RPMI7951 (cell line): ENCODE measurements at places on chromosomes 5 and 9. TPM values are rescaled to one million over a fixed set of nuclear protein-coding genes. Genes with fewer than 3 reads are reported as not detected.
A peak's percentile ranks its signal among the peaks of the same experiment; 100 is the strongest.

GRCh38 chr5:126376443-126376842 is 46.8 kb upstream of the GRAMD2B start:
- DNase-seq: no peak

DNA sequence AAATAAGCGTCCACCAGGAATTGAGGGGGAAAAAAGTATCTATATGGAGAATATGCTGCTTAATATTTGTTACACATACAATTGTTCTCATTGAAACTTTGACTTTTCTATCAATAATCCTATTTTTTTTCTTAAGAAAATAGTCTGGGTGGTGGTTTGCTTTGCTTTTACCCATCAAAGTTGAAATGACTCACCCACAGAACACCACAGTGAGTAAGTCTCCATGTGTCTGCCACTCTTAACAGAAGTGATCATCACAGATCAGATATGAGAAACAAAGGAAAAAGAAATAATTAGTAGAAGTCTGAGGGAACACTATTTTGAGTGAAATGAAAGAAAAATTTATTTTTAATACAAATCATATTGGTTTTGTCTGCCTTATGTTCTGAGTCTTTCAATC is 742.8 kb downstream of the CDH9 start:
- DNase-seq: no peak

GRCh38 chr9:133737774-133738639 is at the start of gene SARDH:
Gene SARDH (minus strand): TSS chr9:133738352. CDS start chr9:133734173, 4,179 bp downstream.
- peak; percentile 65 for DNase-seq

- DNase-seq: peak; percentile 96
These were observed 125.4 kb upstream of the ADAMTS16 start for GRCh38 chr5:5014586-5015235.

GRCh38 chr9:20382460-20383071 is 239.7 kb downstream of the MLLT3 start:
- peak; percentile 15 for DNase-seq

GRCh38 chr5:66856041-66856805 is 260.0 kb downstream of the MAST4 start:
- DNase-seq: no peak

DNA sequence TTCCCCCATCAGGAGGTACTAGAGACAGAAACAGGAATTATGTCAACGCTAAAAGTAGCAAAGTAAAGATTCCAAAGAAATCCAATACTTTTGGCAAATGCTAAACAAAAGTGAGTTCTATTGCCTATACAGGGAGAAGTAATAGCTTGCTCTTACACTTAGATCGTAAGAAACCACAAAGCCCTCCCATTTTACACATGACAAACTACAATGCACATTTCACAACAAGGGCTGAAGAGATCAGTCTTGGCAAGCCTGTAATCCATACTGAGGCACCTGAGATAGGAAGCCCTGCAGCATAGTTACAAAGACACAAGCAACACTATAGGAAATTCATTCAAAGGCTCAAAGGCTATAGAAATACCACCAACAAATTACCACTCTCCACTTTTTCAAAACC is 7.7 kb downstream of the HNRNPK start:
- DNase-seq: no peak

GRCh38 chr5:141814064-141814964 is 63.9 kb downstream of the PCDH1 start:
- peak; percentile 24 for DNase-seq

DNA sequence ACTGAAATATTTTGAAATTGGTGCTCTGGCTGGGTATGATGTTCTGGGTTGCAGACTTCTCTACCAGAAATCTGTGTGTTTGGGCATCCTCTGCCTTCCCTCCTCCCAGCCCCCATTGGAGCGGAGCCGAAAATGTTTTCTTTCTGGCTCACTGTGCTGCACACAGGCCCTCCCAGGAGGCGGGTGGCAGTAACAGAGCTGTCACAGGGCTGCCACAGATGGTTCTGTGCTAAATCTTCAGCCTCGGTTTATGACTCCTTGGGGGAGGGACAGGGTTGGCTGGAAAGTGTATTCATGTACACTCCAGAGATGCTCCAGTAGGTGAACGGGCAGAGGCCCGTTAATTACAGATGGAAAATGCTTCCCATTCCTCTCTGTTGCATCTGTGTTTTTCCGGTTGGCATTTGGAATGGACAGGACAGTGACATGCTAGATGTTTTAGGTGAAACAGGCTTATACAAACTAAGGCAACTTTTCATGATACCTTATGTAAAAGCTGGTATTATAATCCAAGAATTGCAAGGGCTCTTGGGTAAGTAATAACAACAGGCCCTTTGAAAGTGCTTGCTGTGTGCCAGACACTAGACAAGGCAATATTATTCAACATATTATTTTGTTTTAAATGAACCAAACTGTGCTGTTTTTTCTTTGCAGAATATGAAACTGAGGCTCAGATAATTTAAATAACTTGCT is 180.2 kb downstream of the ADCY2 start:
- no peak for DNase-seq

DNA sequence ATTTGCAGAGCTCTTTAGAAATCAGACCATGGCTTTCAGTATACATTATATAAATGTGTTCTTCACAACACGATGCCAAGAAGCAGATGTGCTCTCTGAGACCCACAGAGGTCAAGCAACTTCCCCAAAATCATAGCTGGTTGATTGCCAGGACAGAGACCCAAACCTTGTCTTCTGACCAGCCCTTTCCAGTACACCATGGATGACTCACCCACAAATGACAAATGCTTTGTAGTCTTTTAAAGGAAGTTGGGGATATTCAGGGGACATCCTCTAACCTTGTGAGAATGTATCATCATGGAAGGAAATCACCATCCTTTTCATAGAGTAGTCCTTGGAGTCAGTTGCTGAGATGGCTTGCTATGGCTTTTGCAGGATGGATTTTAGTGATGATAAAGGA is 30.1 kb downstream of the ZNF462 start:
- DNase-seq: peak; percentile 92

- DNase-seq: no peak
These were observed 410.1 kb downstream of the AGTPBP1 start for GRCh38 chr9:85331626-85332025.

- no peak for DNase-seq
These were observed 945.0 kb upstream of the WWC1 start for GRCh38 chr5:167346461-167346860.

DNA sequence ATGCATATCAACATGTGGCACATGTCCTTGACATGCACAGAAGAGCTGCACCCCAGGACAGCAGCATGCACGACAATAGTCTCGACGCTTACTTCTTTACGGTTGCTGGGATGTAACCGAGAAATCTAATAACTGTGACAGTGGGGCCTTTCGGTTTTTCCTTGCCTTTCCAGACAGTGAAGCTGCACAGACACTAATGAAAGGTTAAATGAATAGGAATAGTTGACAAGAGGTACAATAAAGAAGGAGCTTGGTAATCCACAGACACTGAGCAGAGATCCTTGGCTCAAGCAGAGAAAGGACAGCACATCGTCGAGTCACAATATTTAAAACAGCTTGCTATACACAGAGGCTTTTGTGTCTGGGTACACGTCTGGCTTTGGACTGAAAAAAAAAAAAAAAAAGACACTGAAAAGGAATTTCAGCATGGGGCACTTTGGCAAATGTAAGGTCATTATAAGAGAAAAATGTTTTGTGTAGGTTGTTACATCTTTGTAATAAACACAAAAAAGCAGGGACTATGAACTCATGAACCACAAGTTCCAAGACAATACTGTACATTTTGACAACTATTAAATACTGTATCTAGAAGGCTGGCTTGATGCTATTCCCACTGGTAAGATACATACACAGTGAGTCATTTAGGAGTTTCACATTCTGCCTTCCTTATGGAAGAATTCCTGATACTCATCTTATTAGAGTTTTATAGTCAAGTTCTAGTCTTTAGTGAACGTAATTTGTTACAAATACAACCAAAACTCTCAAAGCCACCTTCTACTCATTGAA is 5.6 kb downstream of the BNC2 start:
- peak; percentile 47 for DNase-seq

DNA sequence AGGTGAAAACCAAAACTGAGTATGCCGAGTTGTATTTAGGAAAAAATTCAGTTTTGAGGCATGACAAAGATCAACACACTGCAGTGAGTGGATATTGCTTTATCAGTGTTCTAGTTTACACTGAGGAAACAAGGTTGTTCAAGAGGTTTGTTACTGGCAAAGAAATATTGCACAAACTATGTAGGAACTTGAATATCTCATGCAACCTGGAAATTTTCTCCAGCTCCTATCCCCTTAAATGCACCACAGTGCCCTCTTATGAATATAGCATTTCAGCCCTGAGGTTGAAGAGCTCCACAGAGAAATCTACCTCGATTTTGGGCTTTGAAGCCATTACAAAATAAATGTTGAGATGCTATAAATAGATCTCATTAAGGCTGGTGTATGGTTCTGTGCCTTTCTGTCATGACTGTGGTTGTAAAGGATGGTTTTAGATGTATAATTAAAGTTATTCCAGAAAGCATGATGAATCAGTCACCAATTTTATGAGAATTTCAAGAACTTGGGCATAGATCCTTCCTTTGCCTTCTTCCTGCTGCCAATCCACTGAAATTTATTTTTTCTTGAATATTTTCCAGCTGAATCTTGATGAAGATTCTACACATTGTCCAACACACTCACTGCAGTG is 159.3 kb downstream of the SPATA31D1 start:
- peak; percentile 24 for DNase-seq

DNA sequence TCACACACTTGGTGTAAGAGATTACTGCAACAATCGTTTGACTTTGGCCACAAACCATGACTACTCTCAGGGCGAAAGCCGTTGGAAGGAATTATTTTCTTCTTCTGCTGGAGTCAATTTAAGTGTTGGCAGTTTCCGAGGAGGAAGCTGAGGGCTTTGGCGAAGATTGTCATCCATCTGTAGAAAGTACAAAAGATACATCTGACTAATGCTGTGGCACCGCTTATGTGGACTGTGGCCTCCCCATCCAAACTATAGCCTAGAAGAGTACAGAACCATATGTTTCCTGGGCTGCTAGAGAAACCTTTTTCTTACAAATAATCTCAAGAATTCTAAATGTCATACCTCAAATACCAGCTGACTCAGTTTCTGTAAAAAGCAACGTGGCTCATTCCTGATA is 7.4 kb downstream of the MTX3 start:
- DNase-seq: no peak

DNA sequence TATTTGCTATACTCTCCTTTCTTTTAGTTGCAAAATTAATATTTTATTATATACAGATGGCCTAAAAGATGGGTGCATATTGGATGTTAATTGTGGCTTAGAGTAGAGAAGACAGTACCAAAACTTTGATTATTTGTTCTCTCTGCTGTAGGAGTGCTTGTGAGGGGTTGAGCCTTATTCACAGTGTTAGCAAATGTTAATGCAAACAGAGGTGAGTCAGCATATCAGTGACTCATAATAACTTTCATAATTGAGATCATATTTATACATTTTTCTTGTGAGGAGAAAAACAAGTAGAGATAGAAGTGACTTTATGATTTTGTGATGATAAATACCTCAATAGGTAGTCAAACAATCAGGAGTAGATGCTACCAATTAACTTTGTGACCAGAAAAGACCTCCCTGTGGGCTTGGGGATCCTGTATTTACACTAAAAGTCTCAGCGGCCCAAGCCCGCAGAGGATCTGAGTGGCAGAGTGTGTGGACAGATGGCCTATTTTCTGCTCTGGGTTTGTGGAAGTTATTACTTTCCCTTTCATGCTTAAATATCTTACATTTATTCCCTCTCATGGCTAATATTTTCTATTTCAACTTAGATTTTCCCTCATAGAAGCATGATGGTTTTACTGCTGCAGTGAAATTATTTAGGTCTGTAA is 226.5 kb downstream of the TAF11L14 start:
- DNase-seq: no peak

GRCh38 chr5:172173564-172174153 is 14.4 kb downstream of the STK10 start:
- DNase-seq: peak; percentile 93

DNA sequence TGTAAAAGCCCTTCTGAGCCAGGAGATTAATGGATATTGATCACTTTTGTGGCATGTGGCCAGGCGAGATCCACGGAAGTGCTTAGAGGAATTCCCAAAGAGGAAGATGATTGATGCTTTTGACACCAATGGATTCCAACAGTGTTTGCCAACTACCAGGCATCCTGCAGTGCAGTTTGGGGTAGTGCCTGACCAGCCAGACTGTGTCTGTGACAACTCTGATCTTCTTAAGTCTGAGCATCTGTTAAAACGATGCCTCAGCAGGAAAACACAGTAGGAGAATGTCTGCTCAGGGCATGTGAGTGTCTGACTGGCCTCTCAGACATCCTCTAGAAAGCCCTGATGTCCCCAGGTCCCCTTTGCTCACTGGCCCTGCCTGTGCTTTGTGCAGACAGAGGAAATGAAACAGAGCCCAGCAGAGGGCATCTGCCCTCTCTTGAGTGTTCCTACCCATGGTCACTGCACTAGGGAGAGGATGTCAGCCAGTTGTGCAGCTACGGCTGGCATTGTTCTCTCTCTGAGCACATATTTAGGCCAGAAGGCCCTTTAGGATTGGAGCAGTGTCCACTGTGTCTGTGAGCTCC is 57.0 kb downstream of the TRPC7 start:
- DNase-seq: peak; percentile 3

GRCh38 chr9:27532046-27532445 is 2.4 kb upstream of the MOB3B start:
- DNase-seq: no peak

DNA sequence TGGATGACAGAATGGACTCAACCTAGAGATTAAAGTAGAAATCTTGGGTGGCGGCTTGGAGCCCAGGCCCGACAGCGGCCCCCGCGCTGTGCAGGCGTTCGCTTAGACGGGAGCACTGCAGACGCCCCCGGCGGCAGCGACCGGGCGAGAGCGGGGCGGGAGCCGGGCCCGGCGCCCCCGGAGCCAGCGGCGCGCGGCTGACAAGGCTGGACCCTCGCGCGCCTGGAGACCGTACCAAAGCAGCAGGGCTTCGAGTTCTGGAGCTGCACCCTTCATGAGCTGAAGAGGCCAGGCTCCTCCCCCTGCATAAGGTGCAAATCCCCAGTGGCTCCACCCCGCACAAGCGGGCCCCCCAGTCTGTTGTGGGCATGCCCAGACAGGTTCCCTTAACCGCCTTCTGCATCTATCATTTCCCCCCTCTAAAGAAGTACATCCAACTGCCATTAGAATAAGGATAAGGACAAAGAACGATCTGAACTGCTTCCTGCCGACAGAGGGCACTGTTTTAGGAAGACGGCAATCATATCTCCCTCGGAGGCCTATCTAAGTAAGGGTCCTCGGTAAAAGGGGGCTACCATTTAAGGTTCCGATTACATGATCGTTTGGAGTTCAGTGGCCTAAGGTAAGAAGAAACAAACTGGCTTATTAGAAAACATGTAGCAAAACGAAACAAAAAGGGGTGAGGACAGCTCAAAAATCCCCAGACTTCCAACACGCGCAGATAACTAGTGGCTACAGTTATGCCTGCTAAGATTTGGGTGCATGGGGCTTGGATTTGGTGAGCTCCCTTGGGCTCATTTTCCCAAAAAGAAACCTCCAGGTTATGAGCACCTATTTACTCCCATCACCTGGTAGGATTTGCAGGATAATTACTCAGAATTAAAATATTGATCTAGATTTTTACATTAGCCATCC is 66.3 kb downstream of the RGMB start:
- peak; percentile 54 for DNase-seq

EQTN gene
- not detected in 2 replicates for total RNA-seq

POU5F2 gene
- 0.10 and 0.24 TPM in 2 replicates for total RNA-seq

PCDHGB6 gene
- 0.84 and 0.88 TPM in 2 replicates for total RNA-seq

CTXN3 gene
- total RNA-seq: not detected in 2 replicates

GABBR2 gene
- not detected in 2 replicates for total RNA-seq

CDHR2 gene
- total RNA-seq: not detected in 2 replicates

DBH gene
- total RNA-seq: not detected in 2 replicates

RAB3C gene
- not detected in 2 replicates for total RNA-seq

NUTM2F gene
- total RNA-seq: not detected in 2 replicates

LAMC3 gene
- total RNA-seq: 0.20 TPM in 1 of 2 replicates, not detected in the other

LCN15 gene
- total RNA-seq: not detected in 2 replicates

DNM1 gene
- 16.1 and 17.4 TPM in 2 replicates for total RNA-seq
